ENCODE measurements at places on chromosomes 7 and 10.

GRCh38 chr10:1569208-1569607 is 168.1 kb downstream of the ADARB2 start:
- DNase-seq, result no peak

- no peak for DNase-seq
Measured at GRCh38 chr7:4109481-4110110, 572.5 kb upstream of the FOXK1 start.

DNA sequence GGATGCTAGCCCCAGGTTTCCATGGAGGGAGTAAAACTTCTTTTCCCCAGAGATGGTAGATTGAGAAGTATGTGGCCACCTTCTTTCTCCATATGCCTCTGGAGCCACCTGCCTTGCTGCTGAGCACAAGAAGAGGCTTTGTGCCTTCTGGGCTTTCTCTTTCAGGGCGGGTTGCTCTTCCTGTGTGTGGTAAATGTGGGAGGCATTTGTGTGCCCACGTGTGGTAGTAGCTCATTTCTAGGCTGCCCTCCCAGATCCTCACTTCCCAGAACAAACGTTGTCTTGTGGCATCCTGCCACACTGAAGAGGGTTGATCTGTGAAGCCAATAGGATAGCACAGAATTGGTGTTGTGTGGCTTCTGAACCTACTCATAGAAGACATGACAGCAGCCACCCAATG is 342.0 kb upstream of the PODXL start:
- no peak for DNase-seq

- no peak for DNase-seq
Measured at GRCh38 chr7:18059171-18059570, 31.5 kb upstream of the PRPS1L1 start.

GRCh38 chr7:80147543-80148391 is 13.1 kb downstream of the GNAI1 start:
- DNase-seq, result no peak

DNA sequence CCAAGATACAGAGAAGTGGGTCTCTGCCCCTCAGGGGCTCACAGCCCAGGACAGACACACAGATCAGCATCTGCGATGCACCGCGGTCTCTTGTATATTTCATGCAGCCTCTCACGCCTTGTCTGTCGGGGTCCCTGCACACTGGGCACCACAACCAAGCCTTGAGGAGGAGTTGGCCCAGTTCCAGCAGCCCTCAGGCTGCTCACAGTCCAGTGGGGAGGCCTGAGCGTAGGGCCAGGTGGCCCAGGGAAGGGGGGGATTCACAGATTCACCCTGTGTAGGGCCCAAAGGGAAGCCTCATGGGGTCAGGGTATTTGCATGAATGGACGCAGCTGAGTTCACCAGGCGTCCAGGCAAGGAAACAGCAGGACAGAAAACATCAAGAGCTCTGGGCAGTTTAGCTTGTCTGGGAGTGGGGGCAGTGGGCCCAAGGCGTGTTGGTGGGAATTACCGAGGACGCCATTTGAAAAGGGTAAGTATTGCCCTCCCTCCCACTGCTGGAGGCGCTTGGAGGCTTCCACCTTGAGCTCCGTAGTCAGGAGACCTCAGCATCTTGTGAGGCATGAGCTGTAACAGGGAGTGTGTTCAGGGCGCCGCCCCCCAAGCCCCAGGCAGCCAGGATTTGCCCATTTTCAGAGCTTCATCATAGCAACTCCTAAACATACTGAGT is 129.1 kb upstream of the CHST15 start:
- DNase-seq, result no peak

DNA sequence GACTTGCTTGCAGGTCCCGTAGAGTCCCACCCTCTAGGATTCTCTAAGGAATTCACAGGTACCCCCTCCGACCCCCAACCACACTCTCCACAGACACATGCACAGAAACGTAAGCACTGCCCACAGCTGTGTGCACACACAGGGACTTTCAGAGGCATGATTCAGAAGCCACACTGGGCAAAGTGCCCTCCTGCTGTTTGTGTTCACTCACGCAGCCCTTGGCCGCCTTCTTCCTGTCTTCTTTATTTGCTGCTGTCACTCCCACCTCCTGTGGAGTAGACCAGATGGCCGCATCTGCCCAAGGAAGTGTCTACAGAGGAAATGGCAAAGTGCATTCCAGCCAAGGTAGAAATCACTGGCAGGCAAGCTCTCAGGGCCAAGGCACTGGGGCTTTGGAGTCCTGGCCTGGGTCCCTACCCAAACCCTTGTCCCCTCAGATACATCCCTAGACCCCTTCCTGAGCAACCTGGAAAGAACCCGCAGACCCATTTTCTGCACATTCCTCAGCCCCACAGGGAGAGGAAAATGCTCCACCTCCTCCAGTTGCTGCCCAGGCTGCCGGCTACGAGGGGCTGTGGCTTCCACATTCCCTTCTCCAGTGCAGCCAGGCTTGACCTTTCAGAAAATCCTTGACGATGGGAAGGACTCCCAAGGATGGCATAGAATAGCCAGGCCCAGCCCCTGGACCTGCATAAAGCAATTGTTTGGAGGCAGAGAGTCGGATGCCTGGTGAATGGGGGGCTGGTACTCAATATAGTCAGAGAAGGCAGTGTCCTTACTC is 21.6 kb upstream of the GIMAP8 start:
- DNase-seq, result no peak

- DNase-seq, result no peak
Measured at GRCh38 chr7:158111906-158112570, 475.6 kb downstream of the PTPRN2 start.

DNA sequence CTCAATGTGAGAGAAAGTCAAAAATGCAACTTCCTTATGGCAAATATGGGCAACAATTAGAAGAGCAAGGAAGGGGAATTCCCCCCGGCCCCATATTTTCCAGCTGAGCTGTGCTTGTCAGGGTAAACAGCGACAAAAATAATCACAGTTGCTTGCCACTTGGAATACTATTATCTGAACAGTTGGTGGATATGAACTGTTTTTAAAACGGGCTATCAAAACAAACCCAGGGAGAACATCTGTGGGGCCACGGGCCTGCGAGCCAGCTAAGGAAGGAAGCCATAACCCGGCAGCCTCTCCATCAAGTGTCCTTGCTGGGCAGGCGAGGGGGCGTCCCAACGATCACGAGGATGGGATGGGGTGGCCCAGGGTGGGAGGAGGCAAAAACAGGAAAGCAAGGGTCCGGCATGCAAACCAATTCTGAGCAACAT is 228.4 kb downstream of the ARHGAP12 start:
- no peak for DNase-seq

DNA sequence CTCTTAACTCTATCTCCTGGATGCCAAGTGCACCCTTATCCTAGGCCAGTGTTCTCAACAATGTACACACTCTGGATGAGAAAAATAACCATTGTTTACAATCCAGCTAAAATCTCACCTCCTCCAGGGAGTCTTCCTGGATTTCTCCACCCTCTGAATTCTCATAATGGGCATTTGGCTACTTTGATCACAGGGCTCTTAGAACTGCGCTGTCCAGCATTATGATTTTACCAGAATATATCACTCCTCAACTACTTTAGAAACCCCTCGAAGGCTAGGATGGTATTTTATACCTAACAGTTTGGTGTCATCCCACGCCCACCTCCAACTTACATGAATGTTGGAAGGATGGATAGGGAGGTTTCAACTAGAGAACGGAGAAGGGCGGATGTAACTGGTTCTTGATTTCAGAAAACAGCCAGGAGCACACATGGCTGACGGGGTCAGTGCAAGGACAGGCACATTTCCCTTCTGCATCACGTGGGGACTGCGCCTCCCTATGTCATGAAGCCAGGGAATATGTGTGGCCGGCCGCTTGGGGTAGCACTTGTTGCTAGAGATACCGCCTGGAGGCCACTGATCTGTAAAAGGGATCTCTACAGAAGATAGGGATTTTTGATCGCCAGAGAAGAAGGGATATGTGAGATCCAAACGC is 1.2 kb upstream of the ATP6V0E2 start:
- DNase-seq, result no peak

- no peak for DNase-seq
Measured at GRCh38 chr10:25808372-25808771, 125.7 kb upstream of the MYO3A start.

- no peak for DNase-seq
Measured at GRCh38 chr10:50375051-50375452, 123.7 kb upstream of the ASAH2 start.

- no peak for DNase-seq
Measured at GRCh38 chr7:20797462-20798080, 10.9 kb upstream of the SP8 start.

DNA sequence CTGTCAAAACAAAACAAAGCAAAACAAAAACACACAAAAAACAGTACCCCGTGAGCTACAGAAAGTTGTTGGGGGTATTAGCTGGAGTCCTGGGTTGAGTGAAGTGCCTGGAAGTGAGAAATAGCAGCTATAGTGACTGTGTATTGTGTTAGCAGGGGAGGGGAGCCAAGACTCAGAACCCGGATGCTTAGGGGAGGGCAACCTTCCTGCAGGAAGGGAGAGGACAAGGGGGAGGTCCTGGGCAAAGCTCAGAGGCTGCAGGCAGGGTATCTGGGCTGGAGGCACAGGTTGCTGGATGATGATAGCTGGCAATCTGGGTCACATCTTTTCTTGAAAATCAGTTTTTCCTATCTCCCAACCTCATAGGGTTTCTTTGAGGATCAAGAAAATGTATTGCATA is 75.8 kb upstream of the PARD3 start:
- DNase-seq, result no peak

DNA sequence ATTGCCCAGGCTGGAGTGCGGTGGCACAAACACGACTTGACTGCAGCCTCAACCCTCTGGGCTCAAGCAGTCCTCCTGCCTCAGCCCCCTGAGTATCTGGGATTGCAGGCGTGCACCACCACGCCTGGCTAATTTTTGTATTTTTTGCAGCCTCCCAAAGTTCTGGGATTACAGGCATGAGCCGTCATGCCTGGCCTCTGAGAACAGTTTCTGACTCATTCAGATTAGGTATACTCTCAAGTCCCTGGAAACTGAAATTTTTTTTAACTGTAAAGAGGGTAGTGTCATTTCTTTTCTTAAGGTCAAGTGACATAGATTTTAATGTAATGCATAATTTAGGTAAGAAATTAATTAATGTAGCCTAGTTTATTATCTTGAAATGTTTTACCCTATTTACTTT is 104.7 kb downstream of the SEPTIN7 start:
- no peak for DNase-seq

GRCh38 chr7:3980300-3980643 is 679.2 kb downstream of the SDK1 start:
- DNase-seq, result no peak

- no peak for DNase-seq
Measured at GRCh38 chr10:11602919-11603523, 8.4 kb downstream of the USP6NL start.

DNA sequence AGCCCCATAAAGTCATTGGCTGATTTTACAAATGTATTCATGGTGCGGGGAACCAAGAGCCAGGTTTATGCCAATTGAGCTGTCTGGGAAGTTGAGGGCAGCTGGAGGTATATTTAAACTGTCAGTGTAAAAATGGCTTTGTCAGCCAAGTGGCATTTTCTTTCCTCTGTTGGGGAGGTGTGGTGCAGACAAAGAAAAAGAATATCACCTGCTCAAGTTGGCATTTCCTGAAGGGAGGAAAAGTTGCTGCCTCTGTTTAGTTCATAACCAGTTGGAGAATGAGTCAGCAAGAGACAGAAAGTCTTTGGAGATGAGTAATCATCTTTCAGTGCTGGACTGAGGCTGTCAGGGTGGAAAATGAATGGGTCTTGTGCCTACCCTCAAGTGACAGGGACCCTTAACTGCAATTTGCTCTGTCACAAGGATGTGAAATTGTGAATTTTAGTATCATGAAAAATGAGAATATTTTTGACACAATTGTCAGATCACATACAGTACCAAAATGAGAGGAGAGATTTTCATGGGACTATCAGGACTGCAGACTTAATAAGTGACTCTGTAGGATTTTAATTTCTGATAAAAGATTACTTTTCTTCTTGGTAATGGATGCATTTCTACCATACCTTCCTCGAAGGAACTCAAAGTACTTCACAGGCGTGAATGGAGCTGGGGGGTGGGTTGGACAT is 137.3 kb downstream of the ANLN start:
- no peak for DNase-seq

DNA sequence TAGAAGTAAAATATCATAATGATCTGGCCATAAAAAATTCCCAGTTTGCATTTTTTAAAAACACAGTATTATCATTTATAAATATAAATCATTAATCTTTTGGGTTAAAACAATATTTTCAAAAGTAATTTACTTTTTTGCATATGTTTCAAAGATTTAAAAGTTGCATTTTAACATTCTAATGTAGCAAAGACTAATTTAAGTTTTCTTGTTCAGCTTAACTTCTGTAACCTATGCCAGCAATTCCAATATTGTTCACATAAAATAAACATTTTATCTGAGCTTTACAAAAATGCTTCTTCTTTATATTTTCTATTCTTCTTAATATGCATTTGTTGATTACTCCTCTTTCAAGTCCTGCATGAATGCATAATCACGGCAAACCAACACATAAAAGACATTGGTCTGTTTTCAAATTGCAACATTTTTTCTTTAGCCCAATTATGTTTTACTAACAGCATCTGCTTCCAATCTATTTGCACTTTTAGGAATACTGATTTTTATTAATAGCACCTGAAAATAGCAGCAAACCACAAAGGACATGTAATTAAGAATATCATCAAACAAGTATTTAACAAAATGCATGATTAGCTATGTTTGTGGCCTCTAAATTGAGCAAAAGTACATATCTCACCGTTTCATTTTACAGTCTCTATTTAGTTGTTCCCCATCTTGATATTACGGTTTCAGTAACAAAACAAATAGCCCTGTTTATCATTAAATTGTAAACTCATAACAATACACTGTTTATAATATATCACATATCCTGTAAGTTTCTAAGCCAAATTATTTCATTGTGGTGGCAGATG is 286.9 kb upstream of the NFE2L3 start:
- DNase-seq, result no peak

DNA sequence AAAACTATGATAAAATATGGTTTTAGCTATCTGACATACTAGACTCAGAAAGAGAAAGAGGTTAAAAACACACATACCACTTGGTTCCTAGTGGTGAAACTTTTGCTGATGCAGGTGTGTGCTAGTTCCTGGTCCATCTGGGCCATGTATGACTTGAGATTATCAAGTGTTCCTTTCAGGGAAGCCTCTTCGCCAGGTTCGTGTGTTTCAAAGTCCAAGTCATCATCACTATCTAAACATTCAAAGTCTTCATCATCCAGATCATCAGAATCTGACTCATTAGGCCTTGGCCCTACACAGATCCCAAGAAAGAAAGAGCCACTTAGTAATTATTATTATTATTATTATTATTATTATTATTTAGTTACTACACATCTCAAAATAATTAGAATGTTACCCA is 26.4 kb downstream of the NUDT13 start:
- DNase-seq, result no peak

GRCh38 chr10:28533186-28533564 is 257 bp downstream of the WAC start:
- DNase-seq, result no peak

DNA sequence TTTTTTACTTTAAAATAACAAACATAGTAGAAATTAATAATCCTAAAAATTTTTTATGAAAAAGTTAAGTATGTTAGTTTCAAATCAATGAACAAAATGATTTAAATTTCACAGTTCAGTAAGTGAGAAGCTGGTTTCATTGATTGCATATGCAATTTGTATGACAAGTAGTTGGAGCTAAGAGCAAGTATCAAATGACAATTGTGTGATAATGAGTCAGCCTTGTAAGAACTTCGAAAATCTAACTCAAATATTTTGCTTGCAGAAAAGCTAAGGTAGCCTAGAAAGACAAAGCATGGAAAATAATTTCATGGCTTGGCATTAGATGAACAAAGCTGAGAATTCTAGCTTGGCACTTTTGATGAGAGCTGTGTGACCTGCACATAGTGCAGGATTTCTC is 111.5 kb downstream of the HDAC9 start:
- DNase-seq, result no peak

- no peak for DNase-seq
Measured at GRCh38 chr7:71238581-71239295, 106.8 kb downstream of the GALNT17 start.
